ENCODE measurements at places on chromosomes 5 and 9. TPM values are rescaled to one million over a fixed set of nuclear protein-coding genes. Genes with fewer than 3 reads are reported as not detected.
A peak's percentile ranks its signal among the peaks of the same experiment; 100 is the strongest.

DNA sequence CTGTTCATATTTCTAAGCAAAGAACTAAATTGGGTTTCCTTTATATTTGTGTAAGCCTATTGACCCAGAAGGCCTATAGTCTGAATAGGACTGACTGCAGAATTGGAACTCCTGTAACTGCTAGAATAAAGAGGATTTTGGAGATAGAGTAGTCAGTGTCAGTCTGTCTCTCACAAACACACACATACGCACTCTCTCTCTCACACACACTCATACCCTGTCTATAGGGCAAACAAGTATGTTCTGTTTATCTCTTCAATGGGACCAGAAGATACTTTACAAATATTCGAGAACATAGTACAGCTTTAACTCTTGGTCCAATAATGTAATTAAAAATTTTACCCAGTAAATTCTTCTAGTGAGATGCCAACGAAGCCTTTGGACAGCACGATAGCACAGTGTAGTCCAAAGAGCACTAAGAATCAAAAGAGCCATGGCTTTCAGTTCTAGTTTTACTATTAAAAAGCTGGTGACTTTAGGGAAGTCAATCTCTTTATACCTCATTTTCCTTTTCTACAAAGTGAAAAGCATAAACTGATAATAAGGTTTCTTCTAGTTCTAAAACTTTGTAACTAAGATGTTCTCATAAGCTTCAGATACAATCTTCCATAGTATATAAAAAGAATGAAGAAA, 19.3 kb downstream of the ABHD17B start:
- H3K27me3 ChIP-seq: no peaks in the 10 kb centered on the region
- no peak for DNase-seq
- H3K4me3 ChIP-seq: no peak overlapping the region
- no peak overlapping the region for H3K27ac ChIP-seq
- H3K36me3 ChIP-seq: peaks cover 27% of the 10 kb centered on the region

DNA sequence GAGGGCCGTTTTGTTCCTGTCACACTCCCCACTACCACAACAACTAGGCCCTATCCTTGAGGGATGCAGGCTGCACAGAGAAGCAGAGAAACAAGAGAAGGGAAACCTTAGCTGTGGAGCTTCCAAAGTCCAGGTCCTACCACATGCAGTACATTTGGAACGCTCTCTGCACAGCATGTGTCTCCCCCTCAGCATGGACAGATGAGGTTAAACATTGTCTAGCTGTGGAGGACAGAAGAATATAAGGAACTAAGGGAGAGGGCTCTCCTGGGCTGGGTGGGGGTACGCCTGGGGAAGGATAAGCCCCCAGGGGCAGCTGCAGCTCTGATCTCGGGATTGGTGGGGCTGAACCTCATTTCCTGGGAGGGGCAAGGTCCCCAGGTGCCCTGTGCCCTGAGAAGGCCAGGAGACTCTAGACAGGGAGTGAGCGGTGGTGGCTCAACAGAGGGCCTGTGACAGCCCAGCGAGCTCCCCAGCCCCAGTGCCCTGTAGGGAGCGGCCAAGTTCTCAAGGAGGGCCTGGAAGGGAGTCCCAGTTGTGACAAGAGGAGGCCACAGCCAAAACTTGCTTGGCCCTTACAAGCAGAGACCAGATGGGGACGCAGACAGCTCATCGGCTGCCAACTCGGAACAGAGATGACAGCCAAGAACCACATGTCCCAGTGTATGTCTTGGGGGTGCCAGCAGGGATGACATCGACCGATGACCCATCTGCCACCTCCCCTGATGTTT, 30.1 kb downstream of the TSPAN17 start:
- H3K4me3 ChIP-seq: no peak overlapping the region

Gene C9orf43
- 1.1 TPM for total RNA-seq

- peaks cover 14% of the 10 kb centered on the region for H3K4me1 ChIP-seq
- no peaks in the 10 kb centered on the region for H3K36me3 ChIP-seq
- no peaks in the 10 kb centered on the region for H3K27me3 ChIP-seq
- DNase-seq: no peak
- H3K27ac ChIP-seq: peak overlapping the region; percentile 21
Measured at GRCh38 chr5:53543401-53543800, 17.0 kb upstream of the NDUFS4 start.

- H3K4me3 ChIP-seq: no peak overlapping the region
- no peak overlapping the region for H3K27ac ChIP-seq
- no peaks in the 10 kb centered on the region for H3K4me1 ChIP-seq
- H3K36me3 ChIP-seq: peaks cover 67% of the 10 kb centered on the region
- H3K27me3 ChIP-seq: no peaks in the 10 kb centered on the region
Measured at GRCh38 chr5:37212096-37212495, 37.1 kb downstream of the CPLANE1 start.

DNA sequence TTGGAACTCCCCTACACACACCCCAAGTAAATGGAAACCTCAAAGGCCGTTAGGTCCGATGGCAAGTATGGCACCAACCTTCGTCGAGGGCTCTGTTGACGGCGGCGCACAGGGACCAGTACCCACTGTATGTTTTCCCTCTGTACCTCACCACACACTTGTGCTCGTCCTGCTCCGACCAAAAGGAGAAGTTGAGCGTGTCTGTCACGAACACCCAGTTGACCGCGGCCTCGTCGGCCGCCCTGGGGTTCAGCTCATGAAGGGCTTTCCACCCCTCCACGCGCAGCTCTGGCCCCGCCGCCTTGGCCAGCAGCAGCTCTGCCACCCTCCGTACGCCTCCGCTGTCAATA, 24.0 kb downstream of the HNRNPK start:
- H3K27me3 ChIP-seq: no peaks in the 10 kb centered on the region
- H3K4me1 ChIP-seq: no peaks in the 10 kb centered on the region
- H3K27ac ChIP-seq: no peak overlapping the region
- H3K4me3 ChIP-seq: peak overlapping the region; percentile 76
- DNase-seq: no peak

- H3K27ac ChIP-seq: no peak overlapping the region
- no peak for DNase-seq
- H3K4me1 ChIP-seq: no peaks in the 10 kb centered on the region
- no peaks in the 10 kb centered on the region for H3K36me3 ChIP-seq
Measured at GRCh38 chr5:159504106-159504856, 174.0 kb upstream of the IL12B start.
